Psoas muscle (tissue), 8 donors: ENCODE measurements at places on chromosomes 7 and 10. TPM values are rescaled to one million over a fixed set of nuclear protein-coding genes. Genes with fewer than 3 reads are reported as not detected.

The ANKRD1 gene
- total RNA-seq, result 3,204 TPM

The PDGFA gene
- total RNA-seq, result 22.4 TPM

The MET gene
- total RNA-seq, result 35.4 TPM

The TCAF1 gene
- total RNA-seq, result 107 TPM

DNA sequence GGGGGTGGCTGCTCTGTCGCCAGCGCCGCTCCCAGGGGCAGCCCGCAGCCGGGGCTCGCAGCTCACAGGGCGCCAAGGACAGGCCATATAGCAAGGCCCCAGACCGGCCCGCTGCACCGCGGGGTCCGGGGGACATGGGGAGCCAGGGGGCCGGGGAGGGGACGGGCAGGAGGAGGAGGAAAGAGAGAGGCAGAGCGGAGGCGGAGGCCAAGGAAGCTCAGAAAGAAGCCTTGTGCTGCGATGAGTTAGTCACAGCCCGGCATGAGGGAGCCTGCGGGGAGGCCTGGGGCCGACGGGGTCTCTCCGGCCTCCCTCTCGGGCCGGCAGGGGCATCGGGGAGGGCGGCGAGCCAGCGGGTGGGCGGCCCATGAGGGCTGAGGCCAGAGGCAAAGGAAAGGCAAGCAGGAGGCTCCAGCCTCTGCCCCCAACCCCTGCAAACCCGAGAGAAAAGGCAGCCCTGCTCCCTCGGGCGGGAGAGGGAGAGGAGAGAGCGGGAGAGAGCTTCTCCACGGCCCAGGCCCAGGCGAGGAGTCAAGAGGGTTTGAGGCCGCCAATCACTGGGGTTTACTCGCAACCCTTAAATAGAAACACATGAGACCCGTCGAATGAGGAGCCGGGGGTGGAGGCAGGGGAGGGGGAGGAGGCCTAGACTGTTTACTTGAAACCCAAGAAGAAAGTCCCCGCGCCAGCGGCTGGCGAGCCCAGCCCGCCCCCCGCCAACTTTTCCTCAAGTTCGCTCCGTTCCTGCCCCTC is 167.9 kb downstream of the NEURL1 start:
- peaks cover 23% of the 10 kb centered on the region for H3K36me3 ChIP-seq
- H3K4me3 ChIP-seq, result peak overlapping the region; percentile 70
- DNase-seq, result peak; percentile 90
- peak overlapping the region; percentile 86 for H3K27ac ChIP-seq

- H3K36me3 ChIP-seq, result no peaks in the 10 kb centered on the region
- no peak overlapping the region for H3K27ac ChIP-seq
- no peak for DNase-seq
- H3K27me3 ChIP-seq, result no peaks in the 10 kb centered on the region
- H3K4me1 ChIP-seq, result no peaks in the 10 kb centered on the region
Measured at GRCh38 chr10:71525721-71526120, 129.0 kb downstream of the CDH23 start.

GRCh38 chr7:158373476-158374133 is 214.0 kb downstream of the PTPRN2 start:
- DNase-seq, result no peak
- no peak overlapping the region for H3K27ac ChIP-seq
- H3K36me3 ChIP-seq, result no peaks in the 10 kb centered on the region
- no peaks in the 10 kb centered on the region for H3K4me1 ChIP-seq
- no peak overlapping the region for H3K4me3 ChIP-seq

DNA sequence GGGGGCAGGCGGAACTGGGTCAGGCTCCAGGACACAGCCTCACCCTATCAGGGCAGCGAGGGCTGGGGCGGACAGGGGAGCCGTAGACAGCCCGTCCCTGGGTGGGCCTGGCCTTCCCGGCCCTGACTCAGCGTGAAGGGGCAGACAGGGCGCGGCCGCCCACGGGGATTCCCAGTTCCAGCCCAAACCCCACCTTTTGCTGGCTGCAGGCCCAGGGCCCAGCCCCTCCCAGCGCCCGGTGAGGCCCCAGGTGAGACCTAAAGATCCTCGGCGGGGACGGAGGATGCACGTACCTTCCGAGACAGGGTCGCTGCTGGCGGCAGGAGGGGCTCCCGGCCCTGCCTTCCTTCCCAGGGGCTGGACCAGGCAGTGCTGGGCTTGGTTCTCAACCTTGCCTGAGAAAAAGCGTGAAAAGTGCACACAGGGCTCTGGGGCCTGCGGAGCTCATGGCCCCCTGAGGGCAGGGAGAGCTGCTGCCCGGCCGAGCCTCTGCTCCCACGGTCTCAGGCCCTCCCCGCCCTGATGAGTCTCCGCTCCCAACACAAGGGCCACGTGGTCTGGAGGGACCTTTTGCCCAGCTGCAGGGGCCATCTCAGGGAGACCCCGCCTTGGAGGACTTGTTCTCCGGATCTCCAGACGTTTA is 43.9 kb upstream of the DNAJB6 start:
- no peak overlapping the region for H3K27ac ChIP-seq
- no peaks in the 10 kb centered on the region for H3K4me1 ChIP-seq
- H3K27me3 ChIP-seq, result no peaks in the 10 kb centered on the region
- no peaks in the 10 kb centered on the region for H3K36me3 ChIP-seq

- no peak for DNase-seq
- H3K36me3 ChIP-seq, result peaks cover 1% of the 10 kb centered on the region
- H3K4me1 ChIP-seq, result peaks cover 80% of the 10 kb centered on the region
- H3K27ac ChIP-seq, result peak overlapping the region; percentile 81
Measured at GRCh38 chr7:50679218-50680007, 103.3 kb downstream of the GRB10 start.

- no peak overlapping the region for H3K27ac ChIP-seq
- H3K4me3 ChIP-seq, result no peak overlapping the region
Measured at GRCh38 chr7:71488308-71488707, 356.4 kb downstream of the GALNT17 start.

GRCh38 chr7:105612806-105613205 is 31.5 kb upstream of the EFCAB10 start:
- no peak overlapping the region for H3K4me3 ChIP-seq
- no peaks in the 10 kb centered on the region for H3K27me3 ChIP-seq
- peaks cover 6% of the 10 kb centered on the region for H3K4me1 ChIP-seq
- no peak overlapping the region for H3K27ac ChIP-seq
- no peak for DNase-seq
- H3K36me3 ChIP-seq, result no peaks in the 10 kb centered on the region

DNA sequence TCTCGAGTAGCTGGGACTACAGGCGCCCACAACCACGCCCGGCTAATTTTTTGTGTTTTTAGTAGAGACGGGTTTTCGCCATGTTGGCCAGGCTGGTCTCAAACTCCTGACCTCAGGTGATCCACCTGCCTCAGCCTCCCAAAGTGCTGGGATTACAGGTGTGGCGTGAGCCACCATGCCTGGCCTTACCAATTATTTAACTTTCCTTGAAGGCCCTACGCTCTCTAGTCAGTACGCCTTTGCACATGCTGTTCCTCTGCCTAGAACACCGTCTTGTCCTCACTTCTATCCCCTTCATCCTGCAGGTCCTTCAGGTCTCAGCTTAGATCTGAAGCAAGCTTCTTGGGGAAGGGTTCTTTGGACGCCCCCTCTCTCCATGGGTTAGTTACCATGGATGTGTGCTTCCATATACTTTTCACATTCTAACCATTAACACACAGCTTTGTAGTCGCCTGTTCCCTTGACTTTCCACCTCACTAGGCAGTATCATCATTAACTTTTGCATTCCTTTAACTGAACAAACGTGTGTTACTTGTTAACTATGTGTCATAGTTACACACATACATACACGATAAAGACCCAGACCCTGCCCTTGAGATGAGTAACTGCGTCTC is 592 bp upstream of the ATP6V1F start:
- peak overlapping the region; percentile 76 for H3K27ac ChIP-seq
- peaks cover 36% of the 10 kb centered on the region for H3K4me1 ChIP-seq
- peak overlapping the region; percentile 79 for H3K4me3 ChIP-seq
- no peaks in the 10 kb centered on the region for H3K36me3 ChIP-seq

GRCh38 chr10:35480142-35480541 is 125.0 kb upstream of the GJD4 start:
- H3K27me3 ChIP-seq, result no peaks in the 10 kb centered on the region
- no peak overlapping the region for H3K4me3 ChIP-seq
- H3K27ac ChIP-seq, result no peak overlapping the region
